ENCODE measurements at places on chromosomes 6 and 20.
A peak's percentile ranks its signal among the peaks of the same experiment; 100 is the strongest.

- no peak for DNase-seq
These were observed 227.9 kb upstream of the MARCKS start for GRCh38 chr6:113629256-113629655.

DNA sequence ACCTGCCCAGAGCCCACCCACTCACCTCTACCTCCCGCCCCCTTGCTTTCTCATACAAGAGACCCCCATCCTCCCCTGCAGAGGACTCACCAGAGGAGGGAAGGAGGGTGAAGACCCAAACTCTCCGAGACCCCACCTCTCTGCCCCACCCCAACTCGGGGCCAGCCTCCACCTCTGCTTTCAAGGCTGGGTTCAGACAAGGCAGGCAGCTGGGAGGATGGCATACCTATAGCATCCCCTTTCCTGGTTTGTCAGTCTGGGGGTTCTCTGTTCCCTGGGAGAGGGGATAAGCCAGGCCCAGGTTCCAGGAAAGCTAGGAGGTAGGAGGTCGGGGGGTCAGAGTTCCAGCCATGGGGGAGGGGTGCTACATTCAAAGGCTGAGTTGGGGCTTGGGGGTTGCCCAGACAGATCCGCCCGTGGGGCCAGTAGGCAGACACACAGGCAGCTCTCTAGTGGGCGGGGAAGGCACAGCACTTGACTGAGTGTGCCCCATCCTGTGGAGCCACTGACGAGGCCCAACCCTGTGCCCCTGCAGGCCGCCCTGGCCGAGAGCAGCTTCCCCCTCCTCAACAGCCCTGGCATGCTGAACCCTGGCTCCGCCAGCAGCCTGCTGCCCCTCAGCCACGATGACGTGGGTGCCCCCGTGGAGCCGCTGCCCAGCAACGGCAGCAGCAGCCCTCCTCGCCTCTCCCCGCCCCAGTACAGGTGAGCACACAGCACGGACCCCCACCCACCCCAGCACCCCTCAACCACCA lies 40.8 kb upstream of the MDFI start:
- DNase-seq: no peak

- DNase-seq: no peak
These were observed 164.0 kb upstream of the RUNX2 start for GRCh38 chr6:45163952-45164766.

- DNase-seq: no peak
These were observed 9.1 kb downstream of the CST5 start for GRCh38 chr20:23870461-23870860.

DNA sequence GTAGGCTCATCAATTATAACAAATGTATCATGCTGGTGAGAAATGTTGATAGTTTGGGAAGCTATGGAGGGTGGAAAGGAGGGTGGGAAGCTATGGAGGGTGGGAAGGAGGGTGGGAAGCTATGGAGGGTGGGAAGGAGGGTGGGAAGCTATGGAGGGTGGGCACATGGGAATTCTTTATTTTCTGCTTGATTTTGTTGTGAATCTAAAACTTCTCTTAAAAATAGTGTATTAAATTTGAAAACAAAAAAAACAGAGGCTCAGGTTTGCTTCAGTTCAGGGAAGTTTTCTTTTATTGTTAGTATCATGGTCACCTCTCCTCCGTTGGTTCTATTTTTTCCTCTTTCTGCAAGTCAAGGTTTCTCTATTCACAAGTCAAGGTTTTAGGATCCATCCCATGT lies 106.4 kb downstream of the SOD2 start:
- DNase-seq: no peak

DNA sequence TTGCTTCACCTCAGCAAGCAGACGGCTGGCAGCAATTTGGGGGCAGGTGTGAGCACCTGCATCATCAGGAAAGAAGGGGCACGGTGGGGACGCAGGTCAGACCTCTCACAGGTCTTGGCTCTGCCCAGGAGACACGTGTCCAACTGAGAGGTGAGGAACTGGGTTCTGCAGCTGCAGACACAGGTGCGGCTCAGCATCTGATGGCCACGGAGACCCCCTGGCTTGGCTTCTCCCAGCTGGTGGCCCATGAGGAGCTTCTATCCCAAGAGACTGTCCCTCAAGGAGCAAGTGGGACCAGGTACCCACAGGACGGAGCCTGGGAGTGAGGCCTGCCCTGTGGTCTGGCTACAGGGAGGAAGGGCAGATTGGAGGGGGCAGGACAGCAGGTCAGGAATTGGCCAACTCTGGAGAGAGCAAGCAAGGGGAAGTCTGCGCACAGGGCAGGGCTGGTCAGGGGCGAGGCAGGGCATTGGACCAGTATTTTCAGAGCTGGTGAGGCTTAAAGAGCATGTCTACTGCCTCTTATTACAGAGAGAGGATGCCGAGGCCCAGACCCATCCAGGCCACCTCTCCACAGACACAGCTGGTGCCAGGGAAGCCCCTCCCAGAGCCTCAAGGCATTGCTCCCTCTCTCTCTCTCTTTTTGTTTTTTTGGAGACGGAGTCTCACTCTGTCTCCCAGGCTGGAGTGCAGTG lies 4.2 kb downstream of the STMN3 start:
- DNase-seq: no peak

GRCh38 chr20:20076297-20077065 lies 24.1 kb downstream of the CFAP61 start:
- no peak for DNase-seq

DNA sequence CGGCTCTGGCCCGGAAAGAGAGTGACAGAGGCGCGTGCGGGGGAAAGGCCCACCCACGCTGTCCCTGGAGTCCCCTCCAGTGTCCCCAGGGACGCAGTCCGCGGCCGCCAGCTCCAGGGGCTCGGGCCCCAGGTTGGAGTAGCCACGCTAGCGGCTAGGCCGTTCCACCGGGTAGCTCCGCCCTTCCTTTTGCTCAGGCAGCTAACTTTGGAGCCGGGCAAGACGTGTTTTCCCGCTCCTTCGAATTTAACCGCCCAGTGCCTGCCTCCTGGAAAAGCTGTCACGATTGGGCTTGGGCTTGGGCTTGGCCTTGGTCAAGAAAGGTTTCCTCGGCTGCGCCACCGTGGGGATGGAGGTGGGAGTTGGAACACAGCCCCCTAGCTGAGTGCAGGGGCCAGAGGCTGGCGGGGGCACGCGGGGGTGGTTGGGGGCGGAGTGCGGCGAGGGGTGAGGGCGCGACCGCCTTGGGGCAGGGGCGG lies 4.7 kb downstream of the LINC00237 start:
- DNase-seq: no peak

- peak; percentile 53 for DNase-seq
These were observed 15.2 kb downstream of the ZBP1 start for GRCh38 chr20:57605045-57605444.
